Sciatic nerve (tissue), 2 donors: ENCODE measurements at places on chromosomes 1 and 21. TPM values are rescaled to one million over a fixed set of nuclear protein-coding genes. Genes with fewer than 3 reads are reported as not detected.

OR2T29 gene
- not detected for total RNA-seq

CYP4Z1 gene
- 3.5 TPM for total RNA-seq

GJB3 gene
- total RNA-seq: 1.3 TPM

EVI5 gene
- total RNA-seq: 77.7 TPM

TNFRSF4 gene
- total RNA-seq: 2.5 TPM

OR2L5 gene
- total RNA-seq: not detected

SH2D5 gene
- not detected for total RNA-seq

NMNAT2 gene
- total RNA-seq: 2.6 TPM

MX2 gene
- 19.0 TPM for total RNA-seq

GOLT1A gene
- 0.40 TPM for total RNA-seq

GRCh38 chr1:186492531-186493291 lies 31.8 kb upstream of the PDC start:
- DNase-seq: no peak

DNA sequence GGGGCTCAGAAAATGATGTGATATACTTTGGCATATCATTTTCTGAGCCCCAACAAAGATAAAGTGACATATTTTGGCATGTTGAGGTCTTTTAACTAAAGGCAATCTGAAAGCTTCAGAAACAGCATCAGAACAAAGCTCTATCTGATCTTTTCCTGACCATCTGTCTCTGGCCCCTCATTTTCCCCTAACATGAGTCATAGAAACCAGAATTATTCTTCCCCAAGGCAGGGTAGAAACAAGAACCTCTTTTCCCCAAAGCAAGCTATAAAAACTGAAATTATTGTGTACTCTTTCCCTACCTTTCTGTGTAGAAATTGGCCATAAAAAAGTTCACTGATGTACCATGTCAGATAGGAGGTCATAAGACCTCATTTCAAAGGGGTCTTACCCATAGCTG lies 48.7 kb upstream of the PLA2G4A start:
- DNase-seq: no peak

GRCh38 chr1:153577624-153578051 lies 12.0 kb upstream of the S100A2 start:
- DNase-seq: peak; percentile 56

DNA sequence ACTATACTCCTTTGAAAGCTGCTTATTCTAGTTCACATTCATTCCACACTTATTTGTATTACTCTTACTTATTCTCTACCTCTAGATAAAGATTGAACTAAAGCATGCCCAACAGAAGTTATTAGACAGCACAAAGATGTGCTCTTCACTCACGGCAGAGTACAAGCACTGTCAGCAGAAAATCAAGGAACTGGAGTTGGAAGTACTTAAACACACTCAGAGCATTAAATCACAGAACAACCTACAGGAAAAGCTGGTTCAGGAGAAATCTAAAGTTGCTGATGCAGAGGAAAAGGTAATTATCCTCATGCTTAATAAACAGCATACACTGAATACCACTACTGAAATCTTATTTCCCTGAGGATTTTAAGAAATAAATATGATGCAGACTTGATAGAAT lies 81.3 kb upstream of the PPIH start:
- DNase-seq: no peak

DNA sequence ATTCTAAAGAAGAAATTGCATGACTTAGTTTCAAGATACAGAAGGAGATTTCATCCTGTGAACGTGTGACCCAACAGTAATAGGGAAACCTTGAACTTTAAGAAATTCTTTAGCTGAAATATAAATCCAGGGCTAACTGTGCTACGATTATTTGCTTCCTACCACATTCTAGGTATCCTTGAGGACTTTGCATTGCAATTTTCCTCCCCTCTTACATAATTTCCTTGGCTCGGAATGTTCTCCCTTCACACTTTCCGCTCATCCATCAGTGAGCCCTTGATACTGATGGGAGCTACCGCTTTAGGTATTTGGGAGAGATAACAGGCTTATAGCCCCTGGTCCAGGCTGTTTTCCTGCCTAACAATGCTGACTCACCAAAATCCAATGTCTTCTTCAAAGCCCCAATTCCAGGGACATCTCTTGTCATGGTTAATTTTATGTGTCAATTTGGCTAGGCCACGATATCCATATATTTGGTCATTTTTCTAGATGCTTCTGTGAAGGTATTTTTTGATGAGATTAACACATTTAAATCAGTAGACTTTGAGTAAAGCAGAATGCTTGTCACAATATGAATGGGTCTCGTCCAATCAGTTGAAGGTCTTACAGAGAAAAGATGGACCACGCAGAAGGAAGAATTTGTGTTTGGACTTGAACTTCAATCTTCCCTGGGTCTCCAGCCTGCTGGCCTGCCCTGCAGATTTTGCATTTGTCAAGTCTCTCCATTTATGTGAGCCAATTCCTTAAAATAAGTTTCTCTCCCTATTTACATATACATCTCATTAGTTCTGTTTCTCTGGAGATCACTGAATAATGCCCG lies 121.2 kb downstream of the PTPN14 start:
- DNase-seq: no peak

DNA sequence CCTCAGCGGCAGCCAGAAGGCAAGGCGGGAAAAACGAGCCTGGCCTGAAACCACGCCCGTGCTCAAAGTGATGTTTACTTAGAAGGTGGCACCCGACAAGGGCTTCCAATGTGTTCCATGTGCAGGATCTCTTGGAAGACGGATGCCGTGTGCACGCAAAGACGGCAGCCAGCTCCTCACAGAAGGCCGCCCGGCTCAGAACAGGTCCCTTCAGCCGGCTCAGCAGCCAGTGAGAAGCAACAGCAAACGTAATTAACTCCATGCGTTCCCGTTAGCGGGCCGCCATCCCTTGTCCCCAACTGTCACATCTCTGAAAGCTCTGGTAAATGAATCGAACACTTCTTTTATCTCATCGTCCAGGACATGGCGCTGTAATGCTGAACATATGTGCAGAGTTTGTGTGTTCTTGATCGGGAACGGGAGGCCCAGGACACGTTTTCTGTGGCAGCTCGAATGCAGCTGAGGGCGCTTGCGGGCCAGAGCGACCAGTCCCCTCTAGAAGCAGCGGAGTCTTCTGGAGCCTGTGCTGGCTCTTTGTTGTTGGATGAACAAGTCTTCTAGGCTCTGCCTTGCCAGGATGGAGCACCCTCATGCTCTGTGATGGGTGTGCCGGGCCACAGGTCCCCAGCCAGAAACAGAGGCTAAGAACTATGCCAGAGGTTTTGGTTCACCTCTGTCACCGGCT lies 94.6 kb upstream of the ARHGEF16 start:
- DNase-seq: no peak

GRCh38 chr1:13869172-13869797 lies 169.3 kb downstream of the PRDM2 start:
- DNase-seq: no peak

GRCh38 chr1:37726751-37727585 lies 34.7 kb downstream of the CDCA8 start:
- peak; percentile 30 for DNase-seq

DNA sequence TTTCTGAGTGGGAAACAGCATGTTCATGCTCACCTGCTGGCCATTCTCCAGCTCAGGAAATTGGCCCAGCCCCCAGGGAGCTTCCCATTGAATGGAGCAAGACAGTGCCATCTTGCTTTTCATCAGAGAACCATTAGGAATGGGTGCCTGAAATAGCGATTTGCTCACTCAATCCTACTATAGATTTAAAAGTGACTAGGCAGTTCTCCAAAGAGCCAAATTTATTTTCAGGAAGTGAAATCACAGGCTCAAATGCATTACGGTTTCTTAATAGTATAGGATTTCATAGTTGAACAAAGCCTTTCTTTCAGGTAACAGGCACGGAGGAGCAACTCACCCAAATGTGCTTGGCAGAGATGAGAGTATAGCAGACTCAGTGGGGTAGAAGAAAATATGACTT lies 272.1 kb downstream of the GRIK1 start:
- DNase-seq: no peak

DNA sequence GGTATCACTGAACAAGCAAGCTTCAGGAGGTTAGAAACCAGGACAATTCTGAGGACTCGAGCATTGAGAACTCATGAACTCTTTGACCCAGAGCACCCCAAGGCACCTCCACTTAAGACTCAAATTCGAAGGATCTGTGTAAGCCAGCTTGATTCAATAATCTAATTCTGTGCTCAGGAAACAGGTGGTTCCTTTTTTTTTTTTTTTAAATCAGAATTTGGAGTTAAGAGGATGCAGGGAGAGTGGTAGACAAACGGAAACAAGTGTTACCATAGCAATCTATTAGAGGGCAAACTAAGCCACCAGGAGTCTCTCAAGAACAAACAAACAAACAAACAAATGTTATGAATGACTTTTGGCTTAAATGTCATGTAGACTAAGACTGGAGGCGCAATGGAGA lies 53.8 kb upstream of the DPH5 start:
- no peak for DNase-seq

GRCh38 chr21:26801498-26801897 lies 43.7 kb downstream of the ADAMTS1 start:
- DNase-seq: no peak

- DNase-seq: no peak
Measured at GRCh38 chr21:34704119-34704518, 35.3 kb downstream of the CLIC6 start.

DNA sequence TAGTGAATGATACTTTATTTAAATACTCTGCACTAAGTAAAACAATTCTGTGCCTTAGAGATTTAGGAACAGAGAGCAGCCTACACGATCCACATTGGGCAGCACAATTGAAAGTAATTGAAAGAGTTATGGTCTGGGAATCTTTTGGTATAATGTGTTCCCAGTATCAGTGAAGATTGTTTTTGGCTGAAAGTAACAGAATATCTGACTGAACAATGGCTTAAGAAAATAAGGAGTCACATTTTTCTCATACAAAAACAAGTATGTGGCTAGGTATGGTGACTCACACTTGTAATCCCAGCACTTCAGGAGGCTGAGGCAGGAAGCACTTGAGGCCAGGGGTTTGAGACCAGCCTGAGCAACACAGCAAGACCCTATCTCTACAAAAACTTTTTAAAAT lies 306.2 kb downstream of the NFIA start:
- no peak for DNase-seq

- DNase-seq: no peak
Measured at GRCh38 chr1:53799141-53799540, 39.0 kb downstream of the NDC1 start.

DNA sequence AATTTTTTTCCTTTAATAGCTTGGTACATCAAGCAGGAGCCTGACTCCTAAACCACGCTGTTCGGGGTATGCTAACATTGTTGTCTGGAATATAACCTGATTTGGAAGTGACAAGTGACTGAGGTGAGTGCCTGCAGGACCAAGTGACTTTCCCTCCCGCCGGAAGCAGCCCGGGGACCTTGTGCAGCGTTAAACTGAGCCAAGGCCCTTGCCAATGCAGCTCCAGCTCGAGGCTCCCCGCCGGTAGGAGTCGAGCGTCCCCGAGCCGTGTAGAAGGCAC lies 716 bp upstream of the MTARC1 start:
- DNase-seq: no peak

DNA sequence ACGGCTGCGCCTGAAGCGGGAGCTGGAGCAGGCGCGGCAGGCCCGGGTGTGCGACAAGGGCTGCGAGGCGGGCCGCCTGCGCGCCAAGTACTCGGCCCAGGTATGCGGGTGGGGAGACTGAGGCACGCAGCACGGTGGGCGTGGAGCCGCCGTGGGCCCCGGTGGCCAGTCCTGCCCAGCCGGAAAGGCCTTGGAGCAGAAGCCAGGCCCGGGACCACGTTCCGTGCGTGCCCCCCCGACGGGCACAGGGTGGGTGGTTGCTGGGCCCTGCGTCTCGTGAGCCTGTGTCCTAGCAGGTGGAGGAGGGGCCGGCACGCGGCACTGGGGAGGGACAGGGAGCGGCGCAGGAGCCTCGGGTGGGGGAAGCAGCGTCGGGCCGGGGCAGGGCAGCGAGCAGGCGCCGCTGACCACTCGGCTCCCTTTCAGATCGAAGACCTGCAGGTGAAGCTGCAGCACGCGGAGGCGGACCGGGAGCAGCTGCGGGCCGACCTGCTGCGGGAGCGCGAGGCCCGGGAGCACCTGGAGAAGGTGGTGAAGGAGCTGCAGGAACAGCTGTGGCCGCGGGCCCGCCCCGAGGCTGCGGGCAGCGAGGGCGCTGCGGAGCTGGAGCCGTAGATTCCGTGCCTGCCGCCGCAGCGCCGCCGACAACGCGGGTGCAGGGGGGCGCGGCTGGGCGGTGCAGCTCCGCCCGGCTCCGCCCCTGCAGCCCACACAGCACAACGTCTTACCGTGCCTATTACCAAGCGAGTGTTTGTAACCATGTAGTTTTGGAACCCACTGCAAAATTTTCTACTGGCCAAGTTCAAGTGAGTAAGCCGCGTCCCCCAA lies 78.2 kb downstream of the SKI start:
- no peak for DNase-seq

DNA sequence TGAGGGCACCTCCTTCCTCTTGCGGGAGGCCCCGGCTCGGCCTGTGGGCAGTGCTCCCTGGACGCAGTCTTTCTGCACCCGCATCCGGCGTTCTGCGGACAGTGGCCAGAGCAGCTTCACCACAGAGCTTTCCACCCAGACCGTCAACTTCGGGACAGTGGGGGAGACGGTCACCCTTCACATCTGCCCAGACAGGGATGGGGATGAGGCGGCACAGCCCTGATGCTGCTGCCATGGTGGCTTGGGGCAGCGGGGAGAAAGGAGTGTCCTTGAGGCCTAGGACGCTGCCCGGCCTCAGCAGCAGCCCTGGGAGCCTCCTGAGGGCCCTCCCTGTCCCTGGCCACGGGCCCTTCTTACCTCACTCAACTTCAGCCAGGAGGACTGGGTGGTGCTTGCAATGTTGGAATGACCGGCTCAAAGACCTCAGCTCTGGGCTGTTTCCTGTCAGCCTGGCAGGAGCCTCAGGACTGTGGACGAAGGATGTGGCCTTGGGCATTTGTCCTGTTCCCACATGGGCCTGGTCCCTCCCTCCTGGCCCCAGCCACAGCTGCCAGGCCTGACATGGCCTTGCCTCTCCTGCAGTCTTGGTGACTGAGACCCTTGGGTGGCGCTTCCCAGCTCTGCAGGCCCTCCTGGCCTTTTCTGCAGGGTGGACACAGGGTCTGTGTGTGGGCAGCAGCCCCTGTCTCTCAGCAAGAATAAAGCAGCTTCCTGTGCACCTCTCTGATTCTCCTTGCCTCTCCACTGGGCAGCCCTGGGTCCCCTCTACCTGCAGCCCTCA lies 45.9 kb downstream of the TRIM11 start:
- DNase-seq: no peak

- no peak for DNase-seq
Measured at GRCh38 chr1:166603296-166603695, 236.0 kb upstream of the POGK start.

GRCh38 chr21:24470852-24471251 lies 1136.4 kb downstream of the MRPL39 start:
- DNase-seq: no peak

GRCh38 chr1:6911974-6912373 lies 126.7 kb downstream of the CAMTA1 start:
- peak; percentile 31 for DNase-seq
